RWPE1 (cell line): ENCODE measurements at places on chromosomes 11 and 22.
A peak's percentile ranks its signal among the peaks of the same experiment; 100 is the strongest.

- DNase-seq: no peak
These were observed 45.8 kb downstream of the MIAT start for GRCh38 chr22:26702906-26703830.

- DNase-seq: no peak
These were observed 2.0 kb downstream of the HBG1 start for GRCh38 chr11:5247472-5248192.

- DNase-seq: peak; percentile 68
These were observed 667 bp downstream of the ACCS start for GRCh38 chr11:44066732-44067141.

- DNase-seq: no peak
These were observed 34.4 kb upstream of the CD5 start for GRCh38 chr11:61067782-61068446.

DNA sequence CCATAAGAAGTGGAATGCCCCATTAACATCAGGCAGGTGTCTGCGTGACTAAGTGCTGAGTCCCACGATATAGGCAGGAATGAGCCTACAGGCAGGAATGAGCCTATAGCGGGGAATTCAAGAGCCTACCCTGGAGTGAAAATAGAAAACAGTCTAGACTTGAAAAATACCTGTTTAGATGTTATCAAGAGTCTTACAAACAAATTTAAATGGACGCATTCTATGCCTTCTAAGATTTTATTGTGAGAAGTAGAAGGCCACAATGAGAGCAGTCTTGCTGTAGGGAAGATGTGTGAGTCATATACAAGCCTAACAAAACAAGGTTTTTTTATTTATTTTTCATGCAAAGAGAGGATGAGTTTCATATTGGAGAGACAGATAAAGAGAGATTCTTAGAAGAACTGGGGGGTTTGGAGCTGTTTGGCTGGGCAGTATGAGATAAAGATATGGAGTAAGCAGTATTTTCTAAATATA is 200.8 kb upstream of the ZC3H12C start:
- DNase-seq: peak; percentile 78

GRCh38 chr11:73154178-73154577 is 12.1 kb upstream of the FCHSD2 start:
- DNase-seq: no peak

DNA sequence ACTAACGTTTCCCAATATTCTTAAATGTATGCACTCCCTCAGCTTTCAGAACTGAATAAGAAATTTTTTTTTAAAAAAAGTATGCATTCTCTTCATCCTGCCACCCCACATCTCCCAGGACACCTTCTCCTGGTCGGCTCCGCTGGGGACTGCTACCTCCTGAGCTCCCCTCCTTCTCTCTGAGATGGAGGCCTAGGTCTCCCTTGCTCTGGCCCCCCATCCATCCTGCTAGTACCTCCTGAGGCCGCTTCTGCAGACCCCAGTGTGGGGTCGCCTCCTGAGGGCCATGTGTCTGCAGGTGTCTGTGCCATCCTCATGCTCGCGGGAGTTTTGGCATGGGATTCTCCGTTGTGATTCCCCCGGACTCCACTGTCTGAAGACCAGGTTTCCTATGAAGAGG is 27.8 kb downstream of the FAM118A start:
- no peak for DNase-seq

- DNase-seq: no peak
These were observed 99.9 kb upstream of the CD44 start for GRCh38 chr11:35039076-35039475.
